AG20443 (cell line): ENCODE measurements at places on chromosomes 4 and X.

DNA sequence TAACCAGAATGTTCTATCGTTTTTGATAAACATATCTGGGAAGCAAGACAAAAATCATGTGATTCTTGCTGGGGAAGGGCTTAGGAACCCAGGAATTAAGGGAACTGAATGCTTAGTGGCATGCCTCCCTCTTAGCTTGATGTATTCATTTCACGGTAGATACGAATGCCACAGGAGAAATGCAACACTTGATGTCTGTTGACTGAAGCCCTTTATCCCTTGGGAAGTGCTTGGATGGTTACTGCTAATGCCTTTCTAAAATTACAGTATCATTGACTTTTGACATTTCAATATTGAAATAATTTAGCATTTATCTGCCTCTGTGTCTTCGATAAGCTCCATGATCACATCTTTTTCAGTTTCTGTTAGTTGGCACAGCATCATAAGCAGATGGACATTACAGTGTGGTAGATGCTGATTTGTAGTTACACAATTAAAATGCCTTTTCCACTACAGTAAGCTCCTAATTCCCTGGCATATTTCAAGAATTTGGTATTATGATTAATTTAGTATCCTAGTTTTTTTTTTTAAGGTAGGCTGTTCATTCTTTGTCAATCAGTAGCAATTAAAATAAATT is 226.7 kb downstream of the ARHGAP10 start:
- DNase-seq: no peak

DNA sequence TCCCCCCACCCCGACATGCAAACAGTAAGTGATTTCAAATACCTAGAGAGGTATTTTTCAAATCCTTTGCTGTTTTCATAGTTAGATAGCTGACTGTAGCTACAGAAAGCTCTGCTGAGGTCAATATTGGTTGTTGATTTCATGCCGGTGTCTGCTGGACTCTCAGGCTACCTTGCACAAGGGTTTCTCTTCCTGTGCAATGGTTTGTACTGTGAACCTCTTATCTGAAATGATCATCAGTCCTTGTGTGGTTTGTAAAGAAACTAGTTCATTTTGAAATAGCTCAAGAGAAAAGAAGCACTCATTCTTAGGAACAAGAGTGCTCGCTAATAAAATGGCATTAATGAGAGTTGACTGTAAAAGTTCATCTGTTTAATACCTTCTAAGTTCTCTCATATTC is 2.1 kb downstream of the MTM1 start:
- no peak for DNase-seq

DNA sequence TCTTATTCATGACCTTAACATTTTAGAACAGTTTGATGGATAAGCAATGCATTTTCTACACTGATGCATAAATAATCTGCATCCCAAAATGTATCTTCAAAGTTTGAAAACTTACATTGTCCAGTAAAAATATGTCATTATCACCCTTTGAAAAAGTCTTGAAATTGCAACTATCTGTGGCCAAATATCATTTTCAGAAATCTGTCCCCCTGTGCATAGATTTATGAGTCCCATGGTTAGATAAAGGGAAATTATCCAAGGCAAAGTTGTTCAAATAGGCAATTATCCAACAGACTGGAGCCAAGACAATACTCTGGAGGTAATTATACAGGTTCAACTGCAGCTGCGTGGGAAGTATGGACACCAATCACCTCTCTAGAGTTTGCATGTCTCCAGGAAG is 182.5 kb upstream of the INTU start:
- DNase-seq: no peak

DNA sequence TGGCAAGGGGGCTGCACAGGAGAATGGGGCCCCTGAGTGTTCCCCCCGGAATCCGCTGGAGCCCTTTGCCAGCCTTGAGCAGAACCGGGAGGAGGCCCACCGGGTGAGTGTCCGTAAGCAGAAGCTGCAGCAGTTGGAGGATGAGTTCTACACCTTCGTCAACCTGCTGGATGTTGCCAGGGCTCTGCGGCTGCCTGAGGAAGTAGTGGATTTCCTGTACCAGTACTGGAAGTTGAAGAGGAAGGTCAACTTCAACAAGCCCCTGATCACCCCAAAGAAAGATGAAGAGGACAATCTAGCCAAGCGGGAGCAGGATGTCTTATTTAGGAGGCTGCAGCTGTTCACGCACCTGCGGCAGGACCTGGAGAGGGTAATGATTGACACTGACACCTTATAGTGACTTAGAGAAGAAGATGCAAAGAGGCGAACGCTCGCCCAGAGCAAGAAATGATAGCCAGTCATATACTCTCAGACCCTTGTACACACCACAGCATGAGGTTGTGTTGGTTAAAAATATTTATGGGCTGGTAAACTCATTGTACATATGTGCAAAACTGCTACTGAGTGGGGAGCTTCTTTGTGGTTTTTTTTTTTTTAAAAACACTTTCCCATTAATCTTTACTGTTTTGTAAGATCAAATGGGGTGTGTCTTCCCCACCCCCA is 52.5 kb downstream of the JADE1 start:
- no peak for DNase-seq

GRCh38 chr4:58551676-58552075 is 1441.5 kb upstream of the IGFBP7 start:
- DNase-seq: no peak

DNA sequence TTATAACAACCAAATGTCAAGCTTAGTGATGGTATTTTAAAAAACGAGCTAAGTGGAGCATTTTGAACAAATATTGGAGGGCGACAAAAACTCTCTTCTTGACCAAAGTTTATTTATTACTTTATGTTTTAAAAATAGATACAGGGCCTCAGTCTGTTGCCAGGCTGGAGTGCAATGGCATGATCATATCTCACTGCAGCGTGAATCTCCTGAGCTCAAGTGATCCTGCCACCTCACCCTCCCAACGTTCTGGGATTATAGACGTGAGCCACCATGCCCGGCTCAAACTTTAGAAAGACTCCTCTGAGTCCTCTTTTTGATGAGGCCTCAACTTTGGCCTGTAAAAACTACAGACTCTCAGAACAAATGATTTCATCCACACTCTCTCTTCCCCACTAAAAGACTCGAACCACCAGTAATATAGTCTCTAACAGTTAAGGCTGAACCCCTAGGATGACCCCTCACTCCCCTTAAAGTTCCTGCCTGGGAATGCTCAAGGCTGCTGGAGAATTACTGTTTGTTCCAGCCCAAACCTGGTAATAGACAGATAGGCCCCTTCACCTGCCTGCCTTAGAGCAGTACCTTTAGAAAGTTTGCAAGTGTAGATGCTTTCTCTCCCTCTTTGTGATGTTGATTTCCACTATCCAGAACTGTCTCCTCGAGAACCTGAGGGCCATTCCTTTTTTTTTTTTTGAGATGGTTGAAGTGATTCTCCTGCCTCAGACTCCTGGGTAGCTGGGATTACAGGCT is 55.3 kb upstream of the HPSE start:
- DNase-seq: no peak

GRCh38 chr4:41236032-41236431 is 20.7 kb upstream of the UCHL1 start:
- no peak for DNase-seq

DNA sequence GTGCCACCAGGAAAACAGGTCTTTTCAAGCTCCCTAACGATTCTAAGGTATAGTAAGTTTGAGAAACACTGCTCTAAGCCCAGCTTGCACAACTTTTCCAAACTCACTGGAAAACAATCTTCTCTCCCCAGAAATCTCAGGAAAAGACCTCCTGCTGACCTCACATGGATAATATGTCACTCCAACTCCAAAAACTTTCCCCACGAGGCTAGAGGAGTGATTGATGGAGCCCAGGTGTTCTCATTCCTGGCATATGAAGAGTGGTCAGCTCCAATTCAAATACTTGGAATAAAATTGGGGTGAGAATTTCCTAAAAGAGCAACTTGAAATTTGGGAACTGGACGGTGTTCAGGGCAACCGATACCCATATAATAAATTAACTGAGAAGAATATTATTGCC is 299.9 kb downstream of the PPP4R3C start:
- no peak for DNase-seq

DNA sequence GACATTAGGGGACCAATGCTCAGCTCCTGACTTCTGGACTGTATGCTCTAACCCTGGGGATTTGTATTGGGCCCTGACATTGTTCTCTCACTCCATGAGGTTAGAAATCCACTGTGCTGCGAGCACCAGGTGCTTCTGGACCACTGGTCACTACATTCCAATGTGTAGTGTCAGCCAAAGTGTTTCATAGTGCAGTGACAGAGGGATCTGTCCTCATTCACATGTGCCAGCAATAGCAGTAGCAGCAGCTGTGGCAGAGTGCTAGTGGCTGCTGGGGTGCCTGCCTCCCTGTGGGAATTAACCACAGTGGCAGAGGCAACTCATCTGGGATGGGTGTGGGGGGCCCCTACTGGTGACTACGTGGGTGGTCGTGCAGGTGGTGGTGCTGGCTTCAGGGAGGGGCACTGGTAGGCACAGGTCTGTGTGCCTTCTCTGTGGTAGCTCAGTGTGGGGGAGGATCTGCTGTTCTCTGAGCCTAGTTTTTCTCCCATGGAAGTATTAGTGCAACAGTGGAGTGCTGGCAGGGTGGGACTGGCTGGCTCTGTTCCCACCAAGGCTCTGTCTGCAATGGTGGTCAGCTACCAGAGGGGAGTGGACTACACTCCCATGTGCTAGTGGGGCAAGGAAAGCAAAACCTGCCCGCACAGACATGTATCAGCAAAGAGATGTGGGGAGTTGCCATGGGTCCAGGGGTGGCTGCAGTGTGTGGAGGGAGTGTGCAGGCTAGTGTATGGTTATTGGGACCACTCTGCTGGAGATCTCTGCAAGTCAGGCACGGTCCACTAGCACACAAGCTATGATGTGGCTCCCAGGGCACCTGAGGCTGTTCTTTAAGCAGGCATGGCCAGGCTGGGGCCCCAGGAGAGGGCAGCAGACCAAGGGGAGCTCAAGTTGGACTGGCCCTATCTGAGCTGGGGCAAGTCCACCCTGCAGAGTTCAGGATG is 78.5 kb downstream of the SCLT1 start:
- DNase-seq: no peak

DNA sequence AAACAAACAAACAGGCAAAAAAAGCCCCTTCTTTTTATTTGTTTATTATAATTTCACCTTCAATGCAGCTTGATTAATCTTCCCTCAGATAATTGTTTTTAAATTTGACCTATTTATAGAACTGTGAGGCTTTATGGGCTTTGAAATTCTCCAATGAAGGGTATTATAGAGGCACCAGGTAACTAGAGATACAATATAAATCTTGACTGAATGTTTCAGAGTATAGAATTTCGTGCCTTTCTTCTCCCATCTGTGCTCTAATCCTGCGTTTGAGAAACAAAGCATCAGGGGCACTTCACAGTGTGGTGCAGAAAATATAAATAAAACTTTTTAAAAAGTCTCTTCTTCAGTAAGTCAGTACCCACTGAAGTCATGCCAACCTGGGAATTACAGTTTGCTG is 120.9 kb downstream of the ANKRD50 start:
- no peak for DNase-seq

GRCh38 chrX:23766650-23767551 is 16.1 kb upstream of the SAT1 start:
- no peak for DNase-seq

- no peak for DNase-seq
These were observed 51.8 kb downstream of the STX18 start for GRCh38 chr4:4490041-4490440.

DNA sequence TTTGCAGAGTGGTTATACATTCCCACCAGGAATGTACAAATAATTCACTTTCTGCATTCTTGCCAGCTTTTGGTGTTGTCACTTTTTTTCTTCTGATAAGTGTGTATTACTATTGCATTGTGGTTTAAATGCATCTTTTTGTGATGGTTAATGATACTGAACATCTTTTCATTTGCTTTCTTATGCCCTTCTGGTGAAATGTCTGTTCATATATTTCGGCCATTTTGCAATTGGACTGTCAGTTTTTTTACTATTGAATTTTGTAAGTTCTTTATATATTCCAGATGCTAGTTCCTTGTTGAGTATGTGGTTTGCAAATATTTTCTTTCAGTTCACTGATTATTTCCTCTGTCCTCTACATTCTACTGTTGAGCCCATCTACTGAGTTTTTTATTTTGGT is 19.4 kb upstream of the BMP2K start:
- DNase-seq: no peak

GRCh38 chrX:103151799-103152198 is 58.9 kb upstream of the NXF3 start:
- no peak for DNase-seq
